Tibial nerve (tissue), 4 donors: ENCODE measurements at places on chromosomes 7 and 10. TPM values are rescaled to one million over a fixed set of nuclear protein-coding genes. Genes with fewer than 3 reads are reported as not detected.

DNA sequence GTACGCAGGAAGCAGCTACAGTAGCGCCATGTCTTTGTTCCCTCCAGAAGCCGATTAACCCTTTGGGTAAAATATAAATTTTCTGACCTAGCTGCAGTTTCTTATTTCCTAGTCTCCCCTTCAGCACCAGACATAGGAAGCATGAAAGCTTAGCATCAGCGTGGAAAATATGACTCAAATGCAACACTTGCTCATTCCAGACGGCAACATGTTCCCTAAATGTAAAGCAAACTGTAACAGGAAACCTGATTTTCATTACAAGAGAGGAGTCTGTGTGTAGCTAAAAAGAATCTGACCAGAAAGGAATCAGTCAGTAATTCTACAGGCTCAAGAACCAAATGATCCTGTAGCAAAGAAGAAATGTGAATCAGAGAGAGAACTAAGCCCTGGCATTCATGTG is 219.2 kb downstream of the C7orf25 start:
- no peak for DNase-seq

- DNase-seq = no peak
Observed at GRCh38 chr7:128886391-128887168, 23.9 kb downstream of the ATP6V1F start.

- no peak for DNase-seq
Observed at GRCh38 chr10:46554166-46554781, 2.2 kb downstream of the GPRIN2 start.

DNA sequence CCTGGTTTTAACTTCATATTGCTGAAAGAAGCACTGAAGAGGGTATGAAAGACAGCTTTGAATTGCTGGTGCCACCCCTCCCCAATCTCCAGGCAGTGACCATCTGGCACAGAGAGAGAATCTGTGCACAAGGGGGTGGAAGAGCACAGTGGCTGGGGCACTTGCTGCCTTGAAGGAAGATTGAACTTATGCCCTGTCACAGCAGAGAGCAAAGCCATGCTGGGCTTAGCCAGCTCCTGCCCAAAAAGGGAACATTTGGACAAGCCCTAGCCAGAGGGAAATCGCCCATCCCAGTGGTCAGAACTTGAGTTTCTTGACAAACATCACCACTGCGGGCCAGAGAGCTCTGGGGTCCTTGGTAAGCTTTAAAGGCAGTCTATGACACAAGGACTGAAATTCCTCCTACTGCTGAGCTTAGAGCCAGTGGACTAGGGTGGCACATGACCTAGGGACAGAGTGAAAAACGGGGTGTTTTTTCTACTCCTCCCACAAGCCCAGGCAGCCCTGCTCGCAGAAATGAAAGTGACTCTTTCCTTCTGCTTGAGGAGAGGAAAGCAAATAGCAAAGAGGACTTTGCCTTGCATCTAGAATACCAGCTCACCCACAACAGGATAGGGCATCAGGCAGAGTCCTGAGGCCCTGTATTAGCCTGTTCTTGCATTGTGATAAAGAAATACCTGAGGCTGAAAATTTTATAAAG is 257.2 kb downstream of the CTNNA3 start:
- DNase-seq = no peak

- DNase-seq = no peak
Observed at GRCh38 chr10:7593063-7593462, 73.7 kb downstream of the ITIH5 start.

DNA sequence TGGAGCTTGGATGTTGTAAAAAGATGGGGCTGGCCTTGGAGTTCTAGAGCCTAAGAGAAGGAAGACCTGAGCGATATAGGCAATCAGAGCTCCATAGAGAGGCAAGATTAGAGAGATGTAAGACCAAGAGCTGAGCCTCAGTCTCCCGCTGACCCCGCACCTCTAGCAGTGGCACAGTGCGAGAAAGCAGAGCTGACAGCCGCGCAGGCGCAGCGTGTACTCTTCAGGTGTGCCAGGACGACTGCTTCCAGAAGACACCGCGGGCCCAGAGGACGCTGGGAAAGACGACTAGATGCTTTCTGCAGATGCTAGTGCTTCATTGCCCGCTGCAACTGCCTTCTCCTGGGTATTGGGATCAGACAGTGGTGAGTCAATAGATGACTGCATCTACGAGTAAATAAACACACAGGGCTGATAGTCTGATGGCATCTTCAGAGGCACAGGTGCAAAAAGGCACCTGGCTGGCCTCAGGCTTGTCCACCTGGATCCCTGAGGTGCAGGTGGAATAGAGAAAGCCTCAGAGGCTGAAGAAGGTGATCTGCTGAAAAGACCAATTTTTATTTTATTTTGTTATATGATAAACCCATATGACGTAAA is 38.1 kb upstream of the CCDC6 start:
- no peak for DNase-seq

Gene CYP26C1
- total RNA-seq = 0.20 TPM

Gene LIPJ
- total RNA-seq = not detected

Gene EPO
- 0.30 TPM for total RNA-seq

Gene ATP6V0A4
- not detected for total RNA-seq

Gene CYP3A5
- 2.4 TPM for total RNA-seq
